ENCODE measurements at places on chromosomes 3 and 15.
A peak's percentile ranks its signal among the peaks of the same experiment; 100 is the strongest.

GRCh38 chr3:172129850-172130716, 90.7 kb downstream of the FNDC3B start:
- DNase-seq, result peak; percentile 15

DNA sequence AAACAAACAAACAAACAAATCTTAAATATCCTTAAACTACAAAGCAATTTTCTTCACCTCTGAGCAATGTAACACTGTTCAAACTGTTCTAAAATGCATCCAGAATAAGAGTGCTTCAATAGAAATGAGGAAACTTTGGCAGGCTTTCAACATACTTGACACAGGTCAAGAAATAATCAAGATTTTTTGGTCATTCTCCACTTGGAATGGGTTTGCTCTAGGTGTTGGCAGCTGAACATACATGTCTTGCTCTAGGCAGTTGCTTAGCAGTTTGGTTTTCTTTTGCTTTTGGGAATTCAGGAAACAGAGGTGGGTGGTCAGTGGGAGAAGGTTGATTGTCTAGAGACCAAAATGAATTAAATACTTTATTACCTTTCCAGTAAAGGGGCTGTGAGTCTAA, 1.4 kb upstream of the LRRC3B start:
- DNase-seq, result no peak

- DNase-seq, result no peak
Observed at GRCh38 chr15:52208306-52208946, 17.2 kb upstream of the GNB5 start.

DNA sequence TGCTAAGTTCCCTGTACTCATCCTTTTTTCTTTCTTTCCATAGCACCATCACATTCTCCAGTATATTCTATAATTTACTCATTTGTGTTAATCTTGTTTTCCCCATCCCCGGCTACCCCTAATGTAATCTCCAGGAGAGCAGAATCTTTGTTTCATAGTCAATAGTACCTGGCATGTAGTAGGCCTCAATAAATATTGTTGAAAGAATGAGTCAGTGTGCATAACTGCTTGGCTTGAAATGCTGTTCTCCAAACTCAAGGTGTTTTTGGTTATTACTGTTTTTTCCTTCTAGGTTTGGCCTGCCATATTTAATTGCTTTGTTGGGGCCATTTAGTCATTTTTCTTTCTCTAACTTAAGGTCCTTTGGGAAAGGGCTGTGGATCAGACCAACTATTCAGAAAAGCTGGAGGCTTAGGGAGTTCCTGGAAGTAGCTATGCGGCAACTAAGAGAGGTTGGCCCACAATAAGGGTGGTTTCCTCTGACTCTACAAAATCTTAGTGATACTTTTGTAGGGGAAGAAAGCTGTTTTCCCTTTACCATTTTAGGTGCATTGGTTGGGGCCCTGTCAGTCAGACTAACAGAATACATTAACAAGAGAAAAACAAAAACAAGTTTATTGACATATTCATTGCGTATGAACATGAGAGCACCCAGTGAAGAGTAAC, 28.4 kb downstream of the KAT2B start:
- DNase-seq, result no peak

DNA sequence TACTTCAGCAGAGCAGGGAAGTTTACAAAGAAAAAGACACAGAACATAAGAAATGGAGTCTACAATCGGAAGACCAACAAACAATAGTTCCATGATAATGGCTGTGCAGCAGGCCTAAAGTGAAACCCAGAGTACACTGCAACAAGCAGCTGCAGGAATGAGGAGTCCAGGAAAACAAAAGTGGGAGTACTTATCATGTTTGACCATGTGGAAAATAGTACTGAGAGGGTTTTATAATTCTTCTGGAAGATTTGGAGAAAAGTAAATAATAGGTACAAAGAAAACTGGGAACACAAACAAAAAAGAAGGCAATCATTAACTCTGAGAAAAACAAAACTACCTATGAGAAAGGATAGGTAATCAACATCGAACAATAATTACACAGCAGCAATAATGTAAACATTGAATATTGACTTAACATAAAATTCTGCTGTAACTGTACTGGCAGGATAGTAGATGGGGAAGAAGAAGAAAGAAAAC, 87.5 kb downstream of the NEK10 start:
- DNase-seq, result no peak

GRCh38 chr15:99981839-99982658, 248.8 kb upstream of the LYSMD4 start:
- DNase-seq, result no peak

DNA sequence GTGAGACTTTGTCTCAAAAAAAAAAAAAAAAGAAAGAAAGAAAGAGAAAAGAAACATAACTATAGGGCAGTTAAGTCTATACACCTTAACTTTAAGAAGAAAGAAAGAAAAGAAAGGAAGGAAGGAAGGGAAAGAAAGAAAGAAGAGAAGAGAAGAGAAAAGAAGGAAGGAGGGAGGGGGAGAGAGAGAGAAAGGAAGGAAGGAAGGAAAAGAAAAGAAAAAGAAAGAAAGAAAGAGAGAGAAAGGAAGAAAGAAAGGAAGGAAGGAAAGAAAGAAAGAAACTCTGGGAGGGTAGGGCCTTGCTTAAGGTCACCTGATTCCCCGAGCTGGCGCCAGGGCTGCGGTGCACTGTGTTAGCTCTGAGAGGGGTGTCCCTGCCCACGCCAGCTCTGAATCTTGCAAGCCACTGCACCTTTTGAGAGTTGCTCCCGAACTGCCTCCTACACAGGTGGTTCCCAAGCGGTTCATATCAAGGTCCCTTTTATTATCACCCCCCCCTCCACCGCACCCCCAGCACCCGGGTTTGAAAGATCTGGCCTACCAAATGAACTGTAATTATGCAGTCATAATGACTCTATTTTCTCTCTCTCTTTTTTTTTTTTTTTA, 39.2 kb upstream of the VPS8 start:
- DNase-seq, result no peak

- no peak for DNase-seq
Observed at GRCh38 chr3:38556640-38557358, 60.7 kb downstream of the EXOG start.

DNA sequence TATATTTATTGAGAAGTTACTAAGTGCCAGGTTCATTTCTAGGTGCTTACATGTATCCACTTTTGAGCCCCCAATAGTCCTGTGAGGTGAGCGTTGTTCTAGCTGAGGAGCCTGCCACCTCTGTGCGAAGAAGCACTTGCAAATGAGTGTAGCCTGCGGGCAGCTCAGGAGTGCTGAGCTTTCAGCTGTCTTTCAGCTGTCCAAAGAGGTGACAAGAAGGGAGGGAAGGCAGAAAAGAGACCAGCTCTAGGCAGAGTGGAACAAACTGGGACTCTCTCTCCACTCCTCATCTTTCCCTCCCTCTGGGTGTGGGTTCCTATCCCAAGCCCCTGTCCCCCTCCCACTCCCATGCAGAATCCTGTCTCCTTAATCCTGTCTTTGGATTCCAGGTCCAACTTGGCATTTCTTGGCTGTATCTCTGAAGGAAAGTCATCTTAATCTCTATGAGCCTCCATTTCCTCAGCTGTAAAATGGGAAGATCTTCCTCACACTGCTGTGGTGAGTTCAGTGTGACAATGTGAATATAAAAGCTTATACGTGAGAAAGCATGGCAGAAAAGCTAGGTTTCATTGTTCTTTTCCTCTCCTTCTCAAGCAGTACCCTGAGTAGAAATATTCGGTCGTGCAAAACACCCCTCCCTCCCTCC, 6.7 kb upstream of the SRP14 start:
- DNase-seq, result no peak

DNA sequence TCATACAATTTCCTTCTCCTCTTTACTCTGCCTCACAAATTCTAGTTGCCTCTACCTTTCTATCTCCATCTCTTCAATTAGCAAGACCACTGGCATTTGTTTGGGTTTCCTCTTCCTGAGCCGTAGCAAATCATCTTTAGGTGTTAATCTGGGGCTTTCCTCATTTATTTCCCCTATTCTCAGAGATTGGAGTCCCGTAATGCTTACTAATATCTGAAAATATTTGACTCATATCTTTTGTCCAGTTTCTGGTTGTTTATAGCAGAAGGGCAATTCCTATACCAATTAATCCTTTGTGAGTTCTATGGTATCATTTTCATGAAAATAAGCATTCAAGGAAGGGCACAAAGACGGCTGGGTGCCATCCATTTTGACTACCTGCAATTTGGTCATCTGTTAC, 103.7 kb downstream of the NR2E3 start:
- DNase-seq, result no peak

DNA sequence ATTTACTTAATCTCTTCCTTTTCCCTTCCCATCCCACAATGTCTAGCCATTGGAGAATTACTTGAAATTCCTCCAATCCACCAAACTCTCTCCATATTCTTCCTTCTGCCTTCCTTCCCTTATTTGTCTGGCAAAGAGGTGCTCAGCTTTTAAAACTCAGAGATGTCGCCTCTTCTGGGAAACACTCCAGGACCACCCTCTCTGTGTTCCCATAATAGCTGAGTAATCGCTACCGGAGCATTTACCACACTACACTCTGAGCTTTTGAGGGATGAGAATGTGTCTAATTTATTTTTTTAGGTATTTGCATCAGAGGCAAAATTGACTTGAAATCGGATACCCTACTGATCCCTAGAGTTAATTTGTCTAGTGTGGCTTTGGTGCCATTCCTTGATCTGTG, 245.7 kb upstream of the TPRG1 start:
- DNase-seq, result no peak

- no peak for DNase-seq
Observed at GRCh38 chr3:174158674-174159073, 700.5 kb upstream of the NAALADL2 start.

GRCh38 chr15:41933771-41934170, 38.6 kb downstream of the EHD4 start:
- DNase-seq, result no peak

GRCh38 chr3:112351823-112352222, 18.9 kb downstream of the CD200 start:
- DNase-seq, result peak; percentile 85

GRCh38 chr3:39753391-39753790, 56.0 kb upstream of the MYRIP start:
- DNase-seq, result peak; percentile 21

GRCh38 chr15:83118291-83118827, 10.9 kb downstream of the TM6SF1 start:
- DNase-seq, result no peak

GRCh38 chr15:58556541-58556940, 124.8 kb downstream of the LIPC start:
- no peak for DNase-seq

DNA sequence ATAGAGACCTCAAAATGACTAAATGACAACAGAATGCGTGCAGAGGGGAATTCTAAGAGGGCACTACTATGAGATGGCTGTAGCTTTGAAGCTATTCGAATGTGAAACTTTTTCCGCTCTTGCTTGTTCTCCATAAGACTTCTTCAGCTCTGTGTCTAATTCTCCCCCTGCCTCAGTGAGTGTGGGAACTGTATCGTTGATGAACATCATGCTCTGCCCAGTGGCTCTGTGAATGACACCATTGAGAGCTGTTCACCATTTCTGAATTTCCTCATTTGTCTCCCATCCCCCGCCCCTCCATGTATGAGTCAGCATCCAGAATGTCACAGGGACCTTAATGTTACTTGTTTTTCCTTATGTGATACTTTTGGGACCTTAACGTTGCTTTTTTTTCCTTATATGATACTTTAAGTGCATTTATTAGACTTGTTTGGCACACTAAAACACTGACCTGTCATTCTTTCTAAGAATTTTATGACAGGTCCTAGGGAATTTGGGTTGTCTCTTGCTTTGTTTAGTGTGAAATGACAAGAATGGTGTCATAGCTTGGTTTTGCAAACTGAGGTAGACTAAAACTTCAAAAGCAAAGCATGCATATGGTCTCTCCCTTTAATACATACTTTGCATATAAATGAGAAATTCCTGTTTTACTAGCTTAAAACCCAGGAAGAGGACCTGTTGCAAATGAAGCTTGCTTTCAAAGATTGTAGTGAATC, 99.6 kb downstream of the FNDC3B start:
- DNase-seq, result peak; percentile 38

GRCh38 chr3:99856437-99857220, 39.0 kb downstream of the CMSS1 start:
- DNase-seq, result no peak

- DNase-seq, result no peak
Observed at GRCh38 chr3:13877911-13878280, 2.0 kb downstream of the WNT7A start.

DNA sequence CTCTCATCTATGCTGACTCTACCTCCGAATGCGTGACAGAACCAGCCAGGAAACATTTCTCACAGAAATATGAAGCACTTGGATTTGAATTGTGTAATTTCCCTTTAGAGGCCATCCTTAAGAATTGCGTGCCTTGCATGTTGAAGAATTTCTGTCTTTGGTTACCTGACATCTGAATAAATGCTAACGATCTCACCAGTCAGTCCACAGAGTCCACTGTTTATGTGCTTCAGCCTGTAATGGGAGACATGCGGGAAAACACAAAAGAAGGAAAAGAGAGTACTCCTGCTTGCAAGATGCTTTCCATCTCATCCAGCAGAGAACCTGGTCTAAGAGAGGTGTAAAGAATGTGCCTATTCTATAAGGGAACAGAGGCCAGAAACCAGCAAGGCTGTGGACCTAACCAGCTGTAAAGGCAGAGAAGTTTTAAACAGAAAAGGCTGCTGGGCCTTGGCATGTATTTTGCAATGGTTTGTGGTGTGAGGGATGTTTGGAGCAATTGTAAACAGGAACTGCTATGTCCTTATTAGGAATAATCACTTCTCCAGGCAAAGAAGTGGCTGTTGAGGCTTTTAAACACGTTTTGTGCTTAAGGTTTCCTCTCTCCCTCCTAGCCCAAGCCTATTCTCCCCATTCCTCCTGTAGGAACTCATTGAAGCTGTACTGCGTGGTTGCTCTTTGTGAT, 36.4 kb upstream of the BOC start:
- no peak for DNase-seq

DNA sequence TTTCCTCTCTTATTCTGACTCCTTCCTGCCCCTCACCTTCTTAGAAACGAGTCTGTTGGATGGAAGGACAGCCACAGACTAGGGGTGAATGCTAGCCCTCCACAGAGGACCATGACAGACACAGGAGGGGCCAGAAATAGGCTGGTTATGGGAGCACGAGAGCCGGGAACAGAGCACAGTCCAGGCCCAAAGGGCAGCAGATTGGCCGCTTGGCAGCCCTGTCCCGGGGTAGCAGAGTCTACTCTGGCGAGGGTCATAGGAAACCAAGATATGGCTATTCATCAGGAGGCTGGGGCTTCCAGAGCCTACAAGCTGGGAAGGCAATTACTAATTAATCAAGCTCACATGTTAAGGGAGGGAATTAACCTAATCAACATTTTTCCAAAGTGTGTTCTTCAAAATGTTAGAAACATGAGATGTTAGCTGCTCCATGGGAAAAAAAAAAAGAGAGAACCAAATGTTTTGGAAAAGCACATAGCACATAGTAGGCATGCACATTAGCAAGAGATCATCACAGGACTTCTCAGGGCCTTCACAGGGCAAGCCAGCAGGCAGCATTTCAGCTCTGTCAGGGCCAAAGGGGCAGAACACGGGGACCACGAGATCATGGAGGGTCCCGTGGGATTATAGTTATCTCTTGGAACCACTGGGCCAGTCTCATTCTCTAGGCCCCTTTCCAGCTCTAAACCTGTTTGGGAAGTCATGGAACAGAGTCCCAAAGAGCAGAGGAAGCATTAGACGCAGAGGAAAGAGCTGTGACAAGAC, 13.3 kb downstream of the SEMA3G start:
- no peak for DNase-seq

Measured in DMS153 (cell line).